CD8-positive, alpha-beta memory T cell (primary cell): ENCODE measurements at places on chromosomes 5 and 9. TPM values are rescaled to one million over a fixed set of nuclear protein-coding genes. Genes with fewer than 3 reads are reported as not detected.

Gene REEP2
- polyA plus RNA-seq, result 0.24 TPM

Gene GRM6
- not detected for polyA plus RNA-seq

Gene LPCAT1
- 95.9 TPM for polyA plus RNA-seq

Gene FOXD4L5
- not detected for polyA plus RNA-seq

Gene TXN
- polyA plus RNA-seq, result 172 TPM

- DNase-seq, result no peak
Observed at GRCh38 chr5:147869112-147869511, 9.4 kb upstream of the SCGB3A2 start.

DNA sequence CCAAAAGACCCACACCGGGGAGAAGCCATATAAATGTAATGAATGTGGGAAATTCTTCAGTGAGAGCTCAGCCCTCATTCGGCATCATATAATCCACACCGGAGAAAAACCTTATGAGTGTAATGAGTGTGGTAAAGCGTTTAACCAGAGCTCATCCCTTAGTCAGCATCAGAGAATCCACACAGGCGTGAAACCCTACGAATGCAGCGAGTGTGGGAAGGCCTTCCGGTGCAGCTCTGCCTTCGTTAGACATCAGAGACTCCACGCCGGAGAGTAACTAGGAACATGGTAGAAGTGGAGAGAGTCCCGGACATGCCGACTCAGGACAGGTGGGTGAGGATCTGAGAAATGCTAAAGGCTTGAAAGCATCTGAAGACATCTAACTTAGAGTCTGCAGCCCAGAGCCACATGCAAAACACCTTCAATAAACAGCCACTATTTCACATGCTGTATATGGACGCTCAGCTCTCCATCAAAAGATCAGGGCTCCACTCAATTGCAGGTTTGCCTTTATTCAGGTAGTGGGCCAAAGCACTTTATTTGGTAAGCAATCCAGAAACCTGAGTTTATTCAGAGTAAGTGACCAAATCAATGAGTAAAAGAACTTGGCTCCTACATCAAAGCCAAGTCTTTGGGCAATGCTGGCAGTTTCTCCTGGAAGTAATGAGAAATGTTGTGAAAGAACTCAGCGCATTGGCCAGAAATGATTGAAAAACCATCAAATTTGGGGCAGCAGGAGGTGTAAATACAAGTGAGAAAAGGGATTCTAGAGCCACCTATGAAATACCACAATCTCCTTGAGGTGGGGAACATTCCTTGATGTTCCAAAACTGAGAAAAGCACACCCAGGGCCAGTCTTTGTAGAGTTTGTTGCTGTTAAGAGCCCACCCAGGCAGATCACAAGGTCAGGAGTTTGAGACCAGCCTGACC lies 6.0 kb downstream of the RPL12 start:
- DNase-seq, result no peak

GRCh38 chr9:136177224-136177623 lies 27.7 kb downstream of the LHX3 start:
- DNase-seq, result no peak

GRCh38 chr9:89853161-89853560 lies 248.3 kb downstream of the GADD45G start:
- no peak for DNase-seq

DNA sequence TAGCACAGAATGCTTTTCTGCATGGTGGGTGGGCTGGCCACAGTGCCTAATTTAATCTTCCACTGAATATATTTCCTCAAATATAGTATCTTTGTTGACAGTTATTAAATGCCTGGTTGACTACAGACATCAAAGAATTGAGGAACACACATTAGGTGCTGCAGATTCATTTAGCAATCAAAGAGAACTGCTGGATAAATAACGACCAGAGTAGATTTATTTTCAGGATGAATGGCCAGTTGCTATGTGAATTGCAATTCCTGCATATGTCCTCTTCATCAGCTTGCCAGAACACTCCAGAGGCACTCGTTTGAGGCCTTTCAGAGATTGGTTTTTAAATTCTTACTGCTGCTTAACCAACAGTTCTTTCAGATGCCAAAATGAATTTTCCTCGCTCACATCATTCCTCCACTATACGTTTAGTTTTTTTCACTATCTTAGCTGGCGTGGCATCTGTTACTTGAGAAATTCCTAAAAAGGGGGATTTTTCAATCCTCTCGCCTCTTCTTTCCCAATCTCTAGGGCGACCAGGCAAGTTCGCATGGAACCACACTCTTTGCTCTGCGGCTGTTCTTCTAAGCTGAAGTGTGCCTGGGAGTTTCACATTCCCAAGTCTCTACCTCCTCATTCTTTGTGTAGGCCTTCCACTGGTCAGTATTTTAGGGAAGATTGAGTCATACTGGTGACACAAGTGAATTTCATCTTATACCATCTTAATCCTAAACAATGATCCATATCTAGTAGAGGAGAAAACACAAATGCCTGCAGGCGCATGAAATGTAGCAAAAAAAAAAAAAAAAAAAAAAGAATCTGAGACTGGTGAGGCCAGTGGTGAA lies 237.1 kb upstream of the NMUR2 start:
- DNase-seq, result no peak

DNA sequence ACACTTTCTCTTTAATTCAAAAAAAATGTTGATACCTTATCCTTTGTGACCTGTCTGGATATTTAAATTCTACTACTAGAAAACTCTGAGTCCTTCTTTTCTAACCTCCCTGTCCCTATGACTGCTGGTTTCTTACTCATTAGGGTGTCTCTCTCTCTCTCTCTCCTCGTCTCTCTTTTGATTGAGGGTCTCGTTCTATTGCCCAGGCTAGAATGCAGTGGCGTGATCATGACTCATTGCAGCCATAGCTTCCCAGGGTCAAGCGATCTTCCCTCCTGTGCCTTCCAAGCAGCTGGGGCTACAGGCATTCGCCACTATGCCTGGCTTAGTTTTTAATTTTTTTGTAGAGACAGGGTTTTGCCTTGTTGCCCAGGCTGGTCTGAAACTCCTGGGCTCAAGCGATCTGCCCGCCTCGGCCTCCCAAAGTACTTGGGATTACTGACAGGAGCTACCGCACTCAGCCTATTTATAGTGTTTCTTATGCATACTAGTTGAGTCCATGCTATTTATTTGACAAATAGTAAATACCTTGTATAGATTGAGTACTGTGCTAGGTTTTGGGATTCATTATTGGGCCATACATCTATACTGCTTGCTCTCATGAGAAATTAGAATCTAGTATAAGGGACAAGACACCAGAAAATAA lies 61.9 kb downstream of the NSD1 start:
- no peak for DNase-seq

- DNase-seq, result peak; percentile 44
Observed at GRCh38 chr5:32329395-32329834, 16.7 kb upstream of the MTMR12 start.

- no peak for DNase-seq
Observed at GRCh38 chr5:143161885-143162540, 241.5 kb downstream of the NR3C1 start.

DNA sequence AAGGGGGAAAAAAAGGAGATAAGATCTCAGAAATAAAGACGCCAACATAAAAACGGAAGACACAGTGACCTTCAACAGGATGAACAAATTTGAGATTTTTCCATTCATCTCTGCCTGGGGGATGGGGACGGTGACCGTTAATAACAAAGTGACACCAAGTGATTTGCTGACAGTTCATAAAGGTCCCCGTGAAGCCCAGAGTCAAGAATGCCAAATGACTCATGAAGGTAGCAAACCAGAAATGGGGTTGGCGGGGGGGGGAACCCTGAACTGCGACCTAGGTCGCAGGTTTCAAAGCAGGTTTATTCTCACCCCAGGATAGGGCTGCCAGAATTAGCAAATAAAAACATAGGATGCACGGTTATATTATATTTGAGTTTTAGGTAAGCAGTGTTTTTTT lies 21.1 kb upstream of the SHB start:
- DNase-seq, result no peak

DNA sequence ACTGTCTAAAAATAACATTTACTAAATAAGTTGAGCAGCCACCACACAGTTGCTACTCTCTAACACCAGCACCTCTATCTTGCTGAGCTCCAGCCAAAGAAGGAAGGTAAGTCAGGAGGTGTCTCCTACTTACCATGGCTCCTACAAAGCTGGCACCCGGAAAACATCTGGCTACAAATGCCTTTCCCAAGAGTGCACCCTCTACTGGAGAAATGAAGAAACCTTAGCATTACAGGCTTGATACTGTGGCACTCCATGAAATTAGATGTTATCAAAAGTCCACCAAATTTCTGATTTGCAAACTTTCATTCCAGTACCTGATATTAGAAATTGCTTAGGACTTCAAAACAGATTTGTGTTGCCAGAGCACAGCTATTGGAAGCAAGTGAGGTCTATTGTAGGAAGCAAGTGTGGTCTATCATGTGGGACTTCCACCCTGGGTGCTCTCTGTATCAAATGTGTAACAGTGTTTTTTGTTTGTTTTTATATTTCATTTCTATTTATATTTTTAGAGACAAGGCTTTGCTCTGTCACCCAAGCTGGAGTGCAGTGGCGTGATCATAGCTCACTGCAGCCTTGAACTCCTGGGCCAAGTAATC lies 25.7 kb upstream of the RFK start:
- no peak for DNase-seq

- DNase-seq, result peak; percentile 5
Observed at GRCh38 chr9:89742660-89743059, 137.8 kb downstream of the GADD45G start.

DNA sequence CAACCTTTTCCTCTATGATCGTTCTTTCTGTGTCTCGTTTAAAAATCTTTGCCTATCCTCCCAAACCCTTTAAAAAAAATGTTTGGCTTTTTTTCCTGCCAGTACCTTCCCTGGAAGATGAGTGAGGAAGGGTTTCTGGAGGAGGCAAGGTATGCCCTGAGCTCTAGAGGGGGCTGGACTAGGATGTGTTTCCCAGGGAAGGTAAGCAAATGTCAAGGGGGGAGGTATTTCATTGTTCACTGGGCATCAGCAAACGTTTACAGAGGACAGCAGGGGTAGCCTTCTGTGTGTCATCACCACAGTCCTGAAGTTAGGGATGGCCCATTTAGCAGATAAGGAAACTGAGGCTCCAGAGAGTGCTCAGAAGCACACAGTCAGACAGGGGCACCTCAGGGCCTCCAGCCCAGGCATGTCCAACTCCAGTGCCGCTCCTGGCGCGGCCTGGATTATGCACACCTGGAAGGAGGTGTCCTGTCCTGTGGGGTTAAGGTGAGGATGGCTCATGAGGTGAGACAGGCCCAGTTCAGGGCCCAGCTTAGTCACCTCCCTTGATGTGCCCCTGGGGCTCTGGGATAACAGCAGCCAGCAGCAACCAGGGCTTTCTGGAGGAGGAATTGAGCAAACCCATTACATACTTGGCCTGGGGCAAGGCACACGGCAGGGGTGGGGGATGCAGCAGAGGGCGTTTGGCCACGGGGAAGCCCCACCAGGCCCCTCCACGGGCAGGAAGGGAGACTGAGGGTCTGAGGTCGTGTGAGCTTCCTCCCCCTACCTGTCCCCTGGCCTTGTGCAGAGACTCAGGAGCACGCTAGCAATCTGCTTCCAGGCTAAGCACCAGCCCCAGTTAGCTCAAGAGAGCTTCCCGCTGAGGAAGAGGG lies 100.3 kb upstream of the LMX1B start:
- no peak for DNase-seq

GRCh38 chr5:143147383-143147782 lies 256.1 kb downstream of the NR3C1 start:
- DNase-seq, result no peak

DNA sequence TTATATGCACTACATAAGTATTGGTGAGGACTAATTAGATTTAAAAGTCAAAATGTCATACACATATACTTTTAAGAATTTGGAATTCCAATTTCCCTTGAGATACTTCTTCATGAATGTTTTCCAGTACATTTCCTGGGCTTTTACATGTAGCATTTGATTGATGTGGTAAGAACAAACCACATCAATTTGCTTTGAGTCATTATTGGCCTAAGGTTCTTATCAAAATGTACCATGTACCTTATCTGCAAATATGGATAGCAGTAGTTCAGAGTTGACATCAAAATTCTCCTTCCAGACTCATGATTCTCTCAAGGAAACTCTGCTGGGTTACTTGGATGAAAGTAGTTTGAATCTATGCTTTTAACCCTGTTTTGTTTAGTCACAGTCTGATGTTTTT lies 2.5 kb downstream of the CAST start:
- DNase-seq, result no peak

DNA sequence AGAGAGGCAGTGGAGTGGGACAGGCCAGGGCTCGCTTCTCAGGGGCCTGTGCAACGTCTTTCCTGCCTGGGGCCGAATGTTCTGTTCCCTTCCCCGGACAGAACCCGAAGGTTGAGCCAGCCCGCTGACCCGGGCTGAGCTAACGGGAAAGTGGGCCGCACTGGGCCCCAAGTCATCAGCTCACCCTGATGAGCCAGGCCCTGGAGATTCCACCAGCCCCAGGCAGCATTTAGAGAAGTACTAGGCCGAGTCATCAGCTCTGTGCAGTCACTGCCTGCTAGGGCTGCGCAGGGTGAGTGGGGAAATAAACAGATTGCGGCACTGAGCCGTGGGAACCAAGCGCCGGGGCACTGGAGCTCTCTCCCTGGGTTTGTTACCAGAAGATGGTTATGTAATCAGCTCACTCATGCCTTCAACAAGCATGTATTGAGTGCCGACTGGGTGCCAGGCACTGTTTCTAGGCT lies 29.1 kb upstream of the DUSP1 start:
- DNase-seq, result no peak

DNA sequence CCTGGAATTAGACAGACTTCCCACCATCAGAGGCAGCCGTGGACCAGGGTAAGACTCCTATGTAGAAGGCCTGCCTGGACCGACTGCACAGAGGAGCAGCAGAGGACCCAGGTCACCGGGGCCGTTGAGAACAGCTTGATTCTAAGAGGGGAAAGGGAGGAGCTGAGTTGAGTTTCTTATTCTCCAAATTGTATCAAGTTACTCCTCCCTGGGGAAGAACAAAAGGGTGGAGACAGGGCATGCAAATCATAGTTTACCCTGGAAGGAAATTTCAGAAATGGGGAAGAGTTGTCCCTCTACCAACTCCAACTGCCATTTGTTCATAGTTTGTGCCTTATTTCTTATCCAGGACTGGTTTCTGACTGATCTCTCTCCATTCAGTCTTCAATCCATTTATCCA lies 20.9 kb upstream of the SLC31A2 start:
- no peak for DNase-seq

- DNase-seq, result no peak
Observed at GRCh38 chr5:160023908-160024630, 15.1 kb downstream of the TTC1 start.

DNA sequence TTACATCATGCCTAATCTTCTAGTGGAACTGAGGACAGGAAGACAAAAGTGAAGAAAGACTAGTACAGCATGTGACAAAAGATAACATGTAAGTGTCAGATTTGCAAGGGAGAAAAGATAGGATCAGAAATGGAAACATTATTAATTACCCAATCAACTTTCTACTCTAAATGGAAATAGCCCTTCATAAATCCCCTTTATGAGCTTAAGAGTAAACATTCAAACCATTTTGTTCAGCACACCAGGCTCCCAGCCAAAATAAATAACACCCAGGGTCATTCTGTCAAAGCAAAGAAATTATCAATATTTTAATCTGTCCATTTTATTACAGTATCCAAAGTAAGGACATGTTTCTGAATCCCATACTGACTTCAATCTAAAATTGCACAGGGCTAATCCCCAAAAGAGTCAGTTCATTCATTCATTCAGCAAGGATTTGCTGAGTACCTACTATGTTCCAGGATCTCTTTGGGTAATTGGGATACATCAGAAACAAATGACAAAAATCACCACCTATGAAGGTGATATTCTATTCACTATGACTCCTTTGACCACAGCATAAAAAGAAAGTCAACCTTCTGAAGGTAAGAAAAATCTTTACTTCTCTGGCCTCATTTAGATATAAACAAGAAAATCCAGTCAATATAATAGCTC lies 5.3 kb downstream of the PRELID2 start:
- no peak for DNase-seq

GRCh38 chr9:105994970-105995369 lies 300.6 kb downstream of the TMEM38B start:
- DNase-seq, result no peak
